Right ventricle myocardium inferior (tissue), 1 donor: ENCODE measurements at places on chromosomes 2 and 18. TPM values are rescaled to one million over a fixed set of nuclear protein-coding genes. Genes with fewer than 3 reads are reported as not detected.

RUFY4 gene
- total RNA-seq: not detected

SLC5A6 gene
- total RNA-seq: 12.3 TPM

CEP192 gene
- 25.6 TPM for total RNA-seq

GCC2 gene
- total RNA-seq: 24.0 TPM

OSBPL1A gene
- total RNA-seq: 78.9 TPM

COPS8 gene
- total RNA-seq: 86.9 TPM

MAPK4 gene
- total RNA-seq: 34.1 TPM

FER1L5 gene
- not detected for total RNA-seq

ST6GAL2 gene
- total RNA-seq: 0.38 TPM

GCG gene
- not detected for total RNA-seq

PLB1 gene
- 3.0 TPM for total RNA-seq

HOXD3 gene
- 0.30 TPM for total RNA-seq

CCT7 gene
- total RNA-seq: 212 TPM

ANKRD53 gene
- 0.54 TPM for total RNA-seq

ONECUT2 gene
- total RNA-seq: 0.03 TPM

IL37 gene
- total RNA-seq: not detected

PNPT1 gene
- total RNA-seq: 20.8 TPM

SMCHD1 gene
- 25.2 TPM for total RNA-seq

ACMSD gene
- not detected for total RNA-seq

PLCL1 gene
- 96.2 TPM for total RNA-seq

PRSS56 gene
- total RNA-seq: 0.11 TPM

CD8B gene
- total RNA-seq: 0.30 TPM

TFPI gene
- 33.6 TPM for total RNA-seq
